ENCODE measurements at places on chromosomes 7 and 10.

DNA sequence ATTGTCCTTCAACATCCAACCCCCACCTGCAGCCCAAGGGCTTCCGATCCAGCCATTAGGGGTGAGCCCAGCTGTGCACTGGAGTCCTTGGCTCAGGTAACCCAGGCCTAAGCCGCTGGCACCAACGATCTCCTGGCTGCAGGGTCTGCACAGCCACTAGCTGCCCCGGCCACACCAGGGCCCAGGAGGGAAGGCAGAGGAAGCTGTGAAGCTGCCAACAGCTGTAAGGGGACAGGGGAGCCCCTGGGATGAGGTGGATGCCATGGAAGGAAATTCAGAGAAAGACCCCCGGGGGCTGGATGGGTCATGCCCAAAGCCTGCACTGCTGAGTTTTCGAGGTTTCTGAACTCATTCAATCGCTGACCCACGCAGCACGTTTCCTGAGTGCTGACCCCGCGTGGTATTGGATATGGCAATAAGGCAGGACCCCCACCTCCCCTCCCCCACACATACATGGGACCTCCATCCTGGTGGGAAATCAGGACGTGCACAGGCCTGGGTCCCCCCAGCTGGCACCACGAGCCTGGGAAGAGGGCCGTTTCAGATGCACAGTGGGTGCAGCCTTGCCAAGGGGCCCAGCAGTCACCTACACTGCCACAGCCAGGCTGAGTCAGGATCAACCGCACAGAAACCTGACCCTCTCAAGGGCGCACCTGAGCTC, 170.3 kb downstream of the DIP2C start:
- no peak for DNase-seq

DNA sequence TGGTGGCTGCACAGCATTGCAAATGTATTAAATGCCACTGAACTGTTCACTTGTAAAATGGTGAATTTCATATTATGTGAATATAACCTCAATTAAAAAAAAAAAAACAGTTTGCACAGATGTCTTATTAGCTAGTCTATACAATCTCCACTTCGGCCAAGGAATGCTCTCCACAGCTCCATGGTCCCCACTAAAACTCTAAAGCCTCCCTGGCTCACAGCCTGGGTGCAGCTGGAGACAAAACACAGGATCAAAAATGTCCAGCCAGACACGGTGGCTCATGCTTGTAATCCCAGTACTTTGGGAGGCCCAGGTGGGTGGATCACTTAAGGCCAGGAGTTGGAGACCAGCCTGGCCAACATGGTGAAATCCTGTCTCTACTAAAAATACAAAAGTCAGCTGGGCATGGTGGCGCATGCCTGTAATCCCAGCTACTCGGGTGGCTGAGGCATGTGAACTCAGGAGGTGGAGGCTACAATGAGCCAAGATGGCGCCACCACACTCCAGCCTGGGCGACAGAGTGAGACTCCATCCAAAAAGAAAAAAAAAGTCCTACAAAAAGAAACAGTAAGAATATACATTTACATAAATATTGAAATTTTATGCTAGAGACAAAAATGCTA, 66.0 kb downstream of the SRPK2 start:
- DNase-seq: no peak

DNA sequence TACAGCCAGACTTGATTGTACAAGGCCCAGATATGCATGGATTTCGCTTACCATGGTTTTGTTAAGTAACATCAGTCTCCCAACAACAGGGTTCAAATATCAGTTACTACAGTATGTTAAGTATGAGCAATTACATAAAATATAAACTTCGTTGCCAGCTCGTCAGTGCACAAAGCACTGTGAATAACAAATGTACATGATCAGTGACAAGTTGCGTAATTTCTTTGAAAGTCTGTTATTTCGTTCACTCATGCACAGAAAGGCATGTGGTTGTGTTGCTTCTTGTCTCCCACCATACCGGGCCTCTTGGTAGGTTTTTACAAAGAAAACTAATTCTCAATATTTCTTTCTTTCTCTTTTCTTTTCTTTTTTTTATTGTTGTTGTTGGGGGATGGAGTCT, 12.5 kb upstream of the ZNF487 start:
- no peak for DNase-seq

DNA sequence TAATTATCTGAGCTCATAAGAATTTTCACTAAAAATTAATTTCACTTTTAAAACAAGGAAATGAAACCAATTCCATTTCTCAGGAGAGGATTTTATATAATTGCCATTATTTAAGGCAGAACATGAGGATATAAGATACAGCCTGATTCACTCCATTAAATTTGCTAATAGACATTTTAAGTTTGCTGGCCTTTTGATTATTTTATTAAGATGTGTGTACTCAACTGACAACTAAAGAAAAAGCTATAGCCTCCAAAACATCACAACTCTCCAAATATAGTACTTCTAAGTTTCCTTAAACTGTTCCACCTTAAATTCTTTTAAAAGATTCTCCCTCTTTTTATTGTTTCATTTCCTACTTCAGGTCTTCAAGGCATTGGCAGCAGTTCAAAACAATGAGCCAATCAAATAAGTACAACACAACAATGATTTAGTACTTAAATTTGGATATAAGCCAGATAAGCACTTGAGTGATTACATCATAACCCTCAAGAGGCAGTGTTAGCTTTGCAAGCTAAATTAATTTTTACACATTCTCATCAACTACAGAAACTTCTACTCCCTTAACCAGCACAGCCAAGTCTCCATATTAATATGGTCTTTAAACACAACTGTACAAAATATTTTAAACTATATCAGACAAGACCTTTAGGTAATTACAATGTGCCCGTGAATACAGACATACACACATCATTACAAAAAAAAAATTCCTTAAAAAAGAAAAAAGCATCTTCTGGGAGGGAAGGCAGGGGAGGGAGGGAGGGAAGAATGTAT, 121.8 kb downstream of the KMT2C start:
- DNase-seq: no peak

DNA sequence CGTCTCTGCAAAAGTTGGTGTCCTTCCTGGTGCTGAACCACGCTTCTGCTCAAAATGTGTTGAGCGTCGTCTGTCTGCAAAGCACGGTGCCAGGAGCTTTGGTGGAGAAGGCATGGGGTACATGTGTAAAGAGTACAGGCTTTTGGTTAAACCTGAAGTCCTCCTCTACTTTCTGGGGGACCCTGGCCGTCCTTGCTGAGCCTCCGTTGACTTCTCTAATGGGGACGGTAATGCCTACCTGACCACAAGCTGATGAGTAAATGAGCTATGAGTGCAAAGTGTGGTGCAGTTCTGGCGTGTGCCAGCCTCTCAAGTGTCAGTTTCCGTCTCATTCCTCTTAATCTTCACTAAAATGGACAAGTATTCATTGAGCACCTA, 527 bp upstream of the HERPUD2 start:
- DNase-seq: no peak

DNA sequence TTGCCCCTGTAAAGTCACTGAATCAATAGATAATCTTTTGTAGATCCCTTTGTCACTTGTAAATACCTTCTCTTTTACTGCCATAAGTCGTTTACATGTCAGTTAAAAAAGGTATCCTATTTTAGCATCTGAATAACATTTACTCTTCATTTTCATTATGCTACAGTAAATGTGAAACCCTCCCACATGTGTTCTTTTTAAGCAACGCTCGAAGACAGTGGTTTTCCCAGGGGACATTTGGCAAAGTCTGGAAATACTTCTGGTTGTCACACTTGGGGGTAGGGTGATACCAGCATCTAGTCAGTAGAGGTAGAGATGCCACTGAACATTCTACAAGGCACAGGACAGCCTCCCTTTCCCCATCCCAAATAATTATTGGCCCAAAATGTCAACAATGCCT, 23.7 kb downstream of the ATAD1 start:
- no peak for DNase-seq

DNA sequence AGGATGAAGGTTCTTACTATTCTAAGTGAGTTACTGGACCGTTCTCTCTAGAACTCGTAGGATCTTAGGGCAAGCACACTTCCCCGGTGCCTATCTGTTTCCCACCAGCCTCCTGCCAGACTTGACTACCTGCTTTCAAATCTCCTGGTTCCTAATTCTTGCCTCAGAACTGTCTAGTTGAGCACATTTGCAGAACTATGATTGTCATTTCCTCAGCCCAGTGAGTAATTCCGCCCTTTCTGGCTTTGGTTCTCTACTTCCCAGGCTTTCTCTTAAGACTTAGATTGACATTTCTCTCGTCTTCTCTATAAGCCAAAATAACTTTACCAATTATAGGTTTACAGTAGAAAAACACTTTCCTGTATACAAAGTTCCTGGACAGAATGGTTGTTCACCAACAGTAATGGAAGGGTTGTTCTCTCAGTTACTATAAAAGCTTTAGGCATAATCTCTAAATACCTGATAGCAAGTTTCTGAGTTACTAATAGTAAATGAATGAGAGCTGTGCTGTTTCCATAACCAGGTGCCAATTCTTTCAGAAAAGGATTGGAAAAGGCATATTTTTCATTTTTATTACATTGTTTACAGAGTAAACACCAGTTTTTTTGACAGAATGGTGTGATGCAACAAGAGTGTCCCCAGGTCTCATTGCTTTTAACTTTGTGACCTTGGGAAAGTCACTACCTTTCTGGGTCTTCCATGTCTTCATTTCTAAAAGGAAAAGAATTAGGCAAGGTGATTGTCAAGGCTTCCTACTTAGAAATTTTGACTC, 41.1 kb downstream of the PLEKHA8 start:
- no peak for DNase-seq

DNA sequence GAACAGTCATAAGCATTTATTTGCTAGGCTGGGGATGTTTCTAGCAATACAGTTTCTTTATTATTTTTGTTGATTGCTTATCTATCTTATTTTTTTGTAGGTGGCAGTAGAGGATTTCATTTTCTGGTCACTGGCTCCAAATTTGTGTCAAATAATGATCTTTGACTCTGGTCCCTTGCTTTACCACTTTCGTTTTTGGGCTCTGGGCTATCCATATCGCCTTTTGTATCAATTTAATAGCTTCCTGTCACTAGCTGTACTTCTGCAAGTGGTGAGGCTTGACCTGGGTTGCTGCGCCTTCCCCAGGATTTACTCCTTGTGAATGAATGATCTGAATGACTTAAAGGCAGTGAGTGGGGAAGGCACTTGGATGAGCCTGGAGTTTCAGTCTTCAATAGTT, 48.4 kb downstream of the MDFIC start:
- DNase-seq: no peak

DNA sequence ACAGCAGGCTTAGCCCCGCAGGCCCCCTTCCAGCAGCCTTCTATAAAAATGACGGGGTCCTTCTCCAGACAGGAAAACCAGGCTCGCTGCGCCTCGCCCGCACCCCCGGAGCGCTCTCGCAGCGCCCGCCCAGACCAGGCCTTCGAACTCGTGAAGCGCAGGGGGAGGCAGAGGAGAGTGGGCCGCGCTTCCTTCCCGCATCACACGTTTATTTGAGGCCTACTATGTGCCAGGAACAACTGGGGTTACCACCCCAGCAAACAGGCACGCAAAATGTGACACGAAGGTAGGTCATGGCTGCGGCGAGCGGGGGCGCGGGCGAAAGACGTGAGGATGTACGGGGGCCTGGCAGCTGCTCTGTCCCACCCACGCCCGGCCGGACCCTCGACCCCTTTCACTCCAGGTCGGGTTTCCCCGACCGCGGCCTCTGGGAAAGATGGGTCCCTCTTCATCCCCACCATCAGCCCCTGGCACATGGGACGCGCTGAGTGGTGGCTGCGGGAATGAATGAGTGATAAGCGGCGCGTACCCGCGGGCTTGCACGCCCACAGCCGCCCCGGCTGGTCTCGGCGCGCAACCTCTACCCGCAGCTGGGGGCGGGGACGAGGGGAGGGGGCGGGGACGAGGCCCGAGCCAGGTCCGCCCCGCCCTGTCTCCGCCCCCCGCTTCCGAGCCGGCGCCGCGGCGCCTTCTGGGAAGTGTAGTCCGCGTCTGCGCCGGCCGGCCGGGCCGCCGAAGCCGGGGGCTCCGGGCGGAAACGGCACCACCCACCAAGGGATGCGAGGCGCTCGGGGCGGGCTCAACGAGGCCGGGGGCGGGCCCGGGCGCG, 59.1 kb downstream of the ZNF467 start:
- DNase-seq: peak; percentile 92

- DNase-seq: no peak
These were observed 47.6 kb downstream of the ICA1 start for GRCh38 chr7:8214244-8214824.

GRCh38 chr10:30041196-30042105, 17.9 kb downstream of the JCAD start:
- no peak for DNase-seq

- DNase-seq: no peak
These were observed 45.7 kb downstream of the PAPSS2 start for GRCh38 chr10:87705339-87705738.

- no peak for DNase-seq
These were observed 203.4 kb upstream of the CTBP2 start for GRCh38 chr10:125363791-125364190.

GRCh38 chr10:644943-645334, 44.5 kb downstream of the DIP2C start:
- no peak for DNase-seq

DNA sequence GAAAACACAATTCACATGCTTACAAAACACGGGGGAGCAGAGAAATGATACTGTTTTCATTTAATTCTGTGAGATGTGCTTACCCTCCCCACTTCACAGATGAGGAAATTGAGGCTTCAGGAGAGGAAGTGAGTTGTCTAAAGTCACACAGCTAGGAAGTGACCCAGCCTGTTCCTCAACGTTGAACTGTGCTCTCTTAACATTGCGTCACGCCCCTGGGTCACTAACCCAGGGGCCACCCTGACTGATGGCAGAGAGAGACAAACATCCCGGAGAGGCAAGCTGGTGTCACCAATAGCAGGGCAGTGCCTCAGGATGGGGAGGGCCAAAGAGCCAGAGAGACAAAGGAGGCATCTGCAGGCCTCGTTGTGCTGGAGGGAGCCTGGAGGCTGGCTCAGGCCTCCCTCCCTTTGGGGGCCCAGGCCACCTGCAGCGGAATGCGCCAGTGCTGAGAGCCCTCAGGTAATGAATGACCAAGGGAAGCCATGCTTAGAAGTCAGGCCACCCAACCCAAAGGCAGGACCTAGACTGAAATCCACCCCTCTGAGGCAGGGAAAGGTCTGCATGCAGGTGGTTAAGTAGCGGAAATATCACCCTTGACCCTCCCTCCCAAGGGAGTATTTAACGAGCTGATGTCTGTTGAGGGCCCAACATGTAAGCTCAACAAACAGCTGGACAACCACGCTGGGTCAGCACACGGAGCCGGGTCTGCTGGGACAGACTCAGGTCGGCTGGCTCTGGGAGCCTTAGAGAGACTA, 81.3 kb downstream of the C10orf105 start:
- DNase-seq: no peak

GRCh38 chr7:25775999-25776743, 375.8 kb upstream of the NFE2L3 start:
- DNase-seq: no peak

- no peak for DNase-seq
These were observed 811 bp upstream of the ARHGAP12 start for GRCh38 chr10:31929261-31930022.

GRCh38 chr7:154412105-154412504, 359.9 kb downstream of the DPP6 start:
- no peak for DNase-seq

GRCh38 chr7:24442170-24442777, 131.0 kb upstream of the PALS2 start:
- DNase-seq: no peak

- DNase-seq: no peak
These were observed 337.6 kb downstream of the CCSER2 start for GRCh38 chr10:84665883-84666463.

GRCh38 chr7:41732843-41733306, 30.0 kb upstream of the INHBA start:
- no peak for DNase-seq

- no peak for DNase-seq
These were observed 3.5 kb downstream of the APBB1IP start for GRCh38 chr10:26441491-26442214.
